Activated CD4-positive, alpha-beta T cell treated with anti-CD3 and anti-CD28 coated beads, Interleukin-2, amount 10 ng/mL, durations not matched to agents 7 days and 5 days (primary cell): ENCODE measurements at places on chromosomes 3 and 15. TPM values are rescaled to one million over a fixed set of nuclear protein-coding genes. Genes with fewer than 3 reads are reported as not detected.
A peak's percentile ranks its signal among the peaks of the same experiment; 100 is the strongest.

The MKRN3 gene
- total RNA-seq: 2.9 TPM

The DLL4 gene
- total RNA-seq: not detected

The EIF5A2 gene
- total RNA-seq: 12.1 TPM

DNA sequence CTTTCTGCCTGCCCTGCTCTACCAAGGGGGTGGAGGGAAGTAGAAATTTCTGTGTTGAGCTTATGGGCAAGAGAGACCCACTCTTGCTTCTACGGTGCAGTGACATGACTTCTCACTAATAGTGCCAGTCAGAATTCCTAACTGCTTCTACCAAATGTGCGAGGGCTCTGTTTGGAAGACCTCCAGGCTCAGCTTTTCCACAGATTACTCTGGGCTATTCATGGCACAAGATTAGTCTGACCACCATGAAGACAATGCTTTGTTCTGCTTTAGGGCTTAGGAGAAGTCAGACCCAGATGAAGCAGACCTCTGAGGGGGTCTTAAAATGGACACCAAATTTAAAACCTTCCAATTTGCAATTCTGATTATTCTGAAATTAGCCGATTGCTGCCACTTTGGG is 195.9 kb upstream of the TBC1D5 start:
- DNase-seq: no peak
- no peak overlapping the region for H3K4me3 ChIP-seq
- H3K27me3 ChIP-seq: peaks cover 1% of the 10 kb centered on the region
- no peak overlapping the region for H3K27ac ChIP-seq
- no peaks in the 10 kb centered on the region for H3K36me3 ChIP-seq

DNA sequence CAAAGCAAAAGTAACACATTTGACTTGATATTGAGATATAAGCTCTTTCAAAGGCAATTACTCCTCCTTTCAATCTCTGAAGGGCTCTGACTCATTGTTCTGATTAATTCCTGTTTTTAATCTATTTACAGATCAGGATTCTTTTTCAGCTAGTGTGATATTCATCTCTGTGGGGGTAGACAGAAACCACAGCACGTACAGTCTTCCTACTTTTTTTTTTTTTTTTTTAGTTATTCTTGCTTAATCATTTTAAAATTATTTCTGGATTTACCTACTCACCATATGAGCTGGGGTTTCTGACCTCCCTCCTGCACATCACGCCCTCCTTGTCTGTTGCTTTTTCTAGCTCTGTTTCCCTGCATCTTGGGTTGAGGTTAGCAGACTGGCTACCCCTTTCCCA is 1.4 kb downstream of the CNTN3 start:
- H3K27me3 ChIP-seq: peaks cover 7% of the 10 kb centered on the region
- H3K4me1 ChIP-seq: no peaks in the 10 kb centered on the region
- H3K27ac ChIP-seq: no peak overlapping the region
- no peaks in the 10 kb centered on the region for H3K36me3 ChIP-seq
- H3K4me3 ChIP-seq: no peak overlapping the region

DNA sequence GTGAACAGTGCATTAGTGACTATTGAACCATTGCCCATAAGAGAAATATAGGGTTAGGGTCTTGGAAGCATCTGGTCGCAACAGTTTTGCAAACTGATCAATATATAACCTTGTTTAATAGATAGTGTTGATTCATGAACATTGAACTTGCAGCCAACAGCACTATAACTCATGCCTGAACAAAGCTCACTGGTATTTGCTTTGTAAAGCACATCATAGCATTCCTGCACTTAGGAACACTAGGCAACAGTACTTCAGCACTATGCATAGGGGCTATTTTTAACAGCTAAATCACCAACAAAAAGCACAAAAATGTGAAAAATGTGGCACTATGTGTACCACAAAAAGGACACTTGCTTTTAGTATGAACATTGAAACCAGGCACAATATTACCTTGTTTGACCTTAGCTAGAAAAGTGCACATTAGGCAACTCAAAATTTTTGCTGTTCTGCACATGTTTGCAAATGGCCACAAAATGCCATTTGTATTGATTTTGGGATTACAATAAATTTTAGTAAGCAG is 68.0 kb downstream of the OXNAD1 start:
- no peak overlapping the region for H3K27ac ChIP-seq
- peaks cover 25% of the 10 kb centered on the region for H3K4me1 ChIP-seq
- no peaks in the 10 kb centered on the region for H3K27me3 ChIP-seq
- no peak overlapping the region for H3K4me3 ChIP-seq
- DNase-seq: no peak

DNA sequence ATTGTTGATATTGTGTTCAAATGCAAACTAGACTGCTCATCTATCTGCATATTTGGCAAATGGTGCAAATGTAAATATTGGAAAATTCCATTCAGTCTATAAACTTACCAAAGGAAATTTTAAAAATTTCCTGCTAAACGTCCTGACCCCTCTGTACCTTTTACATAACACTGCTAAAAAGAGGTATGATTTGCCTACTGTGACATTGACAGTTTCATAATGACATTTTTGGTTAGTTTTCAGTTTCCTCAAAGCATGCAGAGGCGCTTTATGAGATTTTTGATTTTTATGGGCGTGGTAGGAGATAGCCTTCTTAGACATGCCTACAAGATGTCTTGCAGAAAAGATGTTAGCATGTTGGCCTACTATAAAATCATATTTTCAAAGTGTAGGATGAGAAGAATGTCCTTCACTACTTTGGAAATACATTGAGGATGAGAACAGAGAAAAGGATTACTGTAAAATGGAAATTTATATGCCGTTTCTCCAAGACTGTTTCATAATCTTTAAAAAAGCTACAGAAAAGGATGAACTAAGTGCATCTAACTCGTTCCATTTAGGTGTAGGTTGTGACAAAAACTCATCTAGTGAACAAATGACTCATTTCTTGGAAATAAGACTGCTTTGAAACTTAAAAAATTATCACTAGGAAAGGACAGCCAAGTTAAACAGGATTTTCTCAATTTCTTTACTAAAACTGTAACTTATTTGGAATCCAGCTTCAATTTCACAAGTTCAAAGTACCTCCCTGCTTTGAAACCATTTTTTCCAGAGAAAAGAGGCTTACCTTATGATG is 14.5 kb upstream of the ISLR start:
- no peak overlapping the region for H3K4me3 ChIP-seq
- peak overlapping the region; percentile 42 for H3K27ac ChIP-seq
- no peaks in the 10 kb centered on the region for H3K36me3 ChIP-seq
- peaks cover 10% of the 10 kb centered on the region for H3K27me3 ChIP-seq
- no peak for DNase-seq
- H3K4me1 ChIP-seq: peaks cover 30% of the 10 kb centered on the region

DNA sequence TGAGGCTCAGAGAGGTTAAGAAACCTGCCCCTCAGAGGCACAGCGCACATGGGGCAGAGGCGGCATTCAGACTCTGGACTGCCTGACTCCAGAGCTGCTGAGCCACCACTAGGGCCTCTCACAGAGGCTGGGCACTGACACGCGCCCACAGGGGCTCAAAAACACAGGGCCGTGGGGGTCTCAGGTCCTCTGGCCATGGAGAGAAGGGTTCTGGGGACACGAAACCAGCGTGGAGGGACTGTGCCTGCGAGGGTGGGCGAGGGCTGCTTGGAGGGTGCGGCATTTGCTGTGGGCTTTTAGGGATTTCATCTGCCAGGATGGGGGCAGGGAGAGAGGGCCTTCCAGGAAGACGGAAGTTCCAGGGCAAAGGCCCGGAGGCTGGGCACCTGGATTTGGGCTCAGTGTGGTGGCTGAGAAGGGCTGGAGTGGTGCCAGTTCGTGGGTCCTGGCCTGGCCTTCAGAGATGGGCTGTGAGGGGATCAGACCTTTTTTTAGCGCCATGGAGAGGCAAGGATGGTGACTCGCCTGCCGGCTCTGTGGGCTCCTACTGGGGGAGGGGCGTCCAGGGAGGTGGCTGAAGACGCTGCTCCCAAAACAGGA is 69.6 kb downstream of the EFCAB12 start:
- no peak overlapping the region for H3K4me3 ChIP-seq
- H3K4me1 ChIP-seq: no peaks in the 10 kb centered on the region
- no peaks in the 10 kb centered on the region for H3K36me3 ChIP-seq
- DNase-seq: no peak

GRCh38 chr3:29642393-29643033 is 361.6 kb downstream of the RBMS3 start:
- DNase-seq: no peak
- H3K4me3 ChIP-seq: no peak overlapping the region
- H3K27me3 ChIP-seq: no peaks in the 10 kb centered on the region
- no peaks in the 10 kb centered on the region for H3K36me3 ChIP-seq

- H3K27me3 ChIP-seq: no peaks in the 10 kb centered on the region
- DNase-seq: no peak
Observed at GRCh38 chr15:100220058-100220768, 121.6 kb downstream of the ADAMTS17 start.
